Stimulated activated CD4-positive, alpha-beta T cell treated with anti-CD3 and anti-CD28 coated beads, Interleukin-1b, Interleukin-23, amount 100 ng/mL, for 1 hour (primary cell): ENCODE measurements at places on chromosomes 7 and 10.

DNA sequence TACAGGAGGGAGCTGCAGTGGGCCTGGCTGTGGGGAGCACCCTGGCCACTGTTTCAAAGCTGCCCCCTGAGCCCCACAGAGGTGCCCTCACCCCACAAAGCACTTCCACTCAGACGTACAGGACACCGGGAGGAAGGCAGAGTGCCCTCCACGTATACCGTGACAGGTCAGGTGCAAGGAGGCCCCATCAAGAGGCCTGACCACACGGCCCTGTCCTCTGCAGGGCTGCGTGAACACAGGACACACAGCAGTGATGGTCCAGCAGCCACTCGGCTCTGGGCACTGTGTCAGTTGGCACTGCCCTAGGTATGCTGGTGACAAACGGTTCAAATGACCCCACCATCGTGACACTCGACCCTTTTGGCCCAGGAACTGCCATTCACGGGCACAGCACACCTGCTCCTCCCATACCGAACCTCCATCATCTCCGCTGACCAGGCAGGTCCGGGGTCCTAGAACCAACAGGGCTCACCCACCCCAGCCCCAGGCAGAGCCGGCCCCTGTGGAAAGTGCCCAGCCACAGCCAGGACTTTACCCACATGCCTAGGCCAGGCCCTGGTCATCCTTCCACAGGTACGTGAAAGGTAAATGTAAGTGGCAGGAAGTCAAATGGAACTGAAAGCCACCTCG is 560.9 kb downstream of the PTPRN2 start:
- no peak for DNase-seq

DNA sequence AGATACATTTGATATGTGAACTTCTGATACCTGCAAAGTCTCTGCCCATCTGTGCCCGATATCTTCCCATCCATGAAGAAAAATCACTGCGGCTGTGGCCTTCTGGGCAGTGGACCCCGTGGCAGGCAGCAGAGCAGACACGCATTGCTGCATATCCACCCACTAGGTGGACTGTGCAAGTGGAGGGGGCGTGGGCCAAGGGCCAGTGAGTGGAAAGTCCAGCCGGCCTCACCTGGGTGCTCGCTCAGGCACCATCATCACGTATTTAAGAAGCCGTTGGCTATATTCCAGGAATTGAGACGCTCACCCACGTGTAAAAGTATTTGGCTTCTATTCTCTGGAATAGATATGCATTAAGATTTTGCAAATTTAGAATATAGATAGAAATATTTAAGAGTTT is 30.8 kb upstream of the SLC13A1 start:
- no peak for DNase-seq

DNA sequence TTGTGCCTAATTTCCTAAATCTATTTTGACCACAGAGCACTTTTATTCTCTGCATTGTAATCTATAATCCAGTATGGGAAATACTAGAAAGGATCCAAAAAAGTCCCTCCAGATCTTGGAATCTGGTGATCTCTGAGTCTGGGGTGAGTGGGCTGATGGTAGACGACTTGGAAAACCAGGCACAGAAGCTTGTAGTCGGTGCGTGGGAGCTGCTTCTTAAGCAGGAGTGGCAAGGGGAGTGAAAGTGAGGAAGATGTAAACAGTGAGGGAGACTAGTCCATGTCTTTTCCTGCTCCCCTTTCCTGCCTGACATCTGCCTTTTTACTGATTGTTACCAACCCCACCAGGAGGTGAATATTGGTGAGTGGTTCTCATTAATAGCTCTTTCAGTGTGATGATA is 6.8 kb downstream of the AUTS2 start:
- no peak for DNase-seq

GRCh38 chr10:124450783-124451057 is 885 bp upstream of the NKX1-2 start:
- DNase-seq: no peak
